CD4-positive, alpha-beta T cell (primary cell): ENCODE measurements at places on chromosomes 11 and 22.

DNA sequence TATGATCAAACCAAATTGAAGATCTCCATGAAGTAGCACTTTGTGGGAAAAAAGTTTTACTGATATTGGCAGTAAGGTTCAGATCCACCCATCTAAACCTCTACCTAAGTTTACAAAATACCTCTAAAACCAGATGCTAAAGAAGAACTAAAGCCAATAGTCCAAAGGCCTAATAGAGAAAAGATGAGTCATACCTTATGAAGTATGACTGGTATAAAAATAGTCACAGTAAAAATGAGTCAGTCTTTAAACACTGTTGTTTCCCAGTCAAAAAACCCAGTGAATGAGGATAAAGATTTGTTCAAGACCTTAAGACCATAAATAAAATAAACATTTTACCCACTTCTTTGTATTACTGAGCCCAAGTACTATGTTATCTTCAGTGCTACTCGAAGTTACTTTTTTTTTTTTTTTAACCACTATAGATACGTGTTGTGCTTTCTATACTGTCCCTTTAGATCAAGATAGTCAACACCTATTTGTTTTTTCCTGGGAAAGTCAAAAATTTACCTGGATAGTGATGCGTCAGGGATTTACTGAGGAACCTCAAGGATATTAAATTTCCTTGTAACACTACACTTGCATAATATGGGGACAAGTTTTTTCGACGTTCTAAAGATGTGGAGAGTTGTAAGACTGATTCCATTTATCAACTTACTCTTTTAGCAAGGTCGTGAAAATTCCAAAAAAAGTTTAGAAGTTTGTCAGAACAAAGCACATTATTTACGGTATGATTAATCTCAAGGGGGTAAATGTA, 87.3 kb downstream of the CCDC73 start:
- no peak for DNase-seq

DNA sequence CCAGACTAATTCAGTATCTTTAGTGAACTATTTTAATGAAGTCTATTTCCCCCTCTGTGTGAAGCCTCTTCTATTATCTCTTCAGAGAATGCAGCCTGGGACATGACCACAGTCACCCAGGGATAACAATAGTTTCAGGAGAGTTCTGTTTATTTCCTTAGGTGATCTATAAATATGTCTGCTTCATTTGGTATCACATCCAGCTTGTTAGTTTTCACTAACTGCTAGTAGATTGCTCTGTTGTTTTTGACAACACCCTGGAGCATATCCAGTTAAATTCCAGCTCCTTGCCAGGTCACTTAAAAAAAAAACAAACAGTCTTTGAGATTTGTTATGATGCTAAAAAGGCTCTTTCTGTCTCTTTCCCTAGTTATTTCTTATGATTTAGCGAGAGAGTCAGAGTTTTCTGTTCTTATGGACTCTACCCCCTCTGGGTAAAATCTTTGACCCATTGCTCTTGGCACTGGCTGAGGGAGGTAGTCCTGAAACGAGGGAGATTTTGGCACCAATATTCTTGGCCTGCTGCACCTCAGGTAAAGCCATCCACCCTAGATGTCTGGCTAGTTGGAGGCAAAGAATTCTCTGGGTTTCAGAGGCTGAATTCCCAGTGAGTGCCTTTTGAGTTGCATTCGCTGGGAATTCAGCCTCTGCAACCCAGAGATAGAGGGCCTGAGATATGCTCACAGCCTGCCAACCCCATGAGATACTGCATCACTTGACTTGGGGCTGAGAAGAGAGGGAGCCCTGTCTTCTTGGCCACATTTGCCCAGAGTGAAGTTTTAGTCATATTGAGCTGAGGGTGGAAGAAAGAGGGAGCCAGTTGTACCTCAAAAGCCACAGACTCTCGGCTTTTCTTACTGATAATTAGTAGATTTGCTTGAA, 159.1 kb downstream of the PGR start:
- DNase-seq, result no peak

- no peak for DNase-seq
Measured at GRCh38 chr11:61728940-61729219, 23.6 kb upstream of the MYRF start.

DNA sequence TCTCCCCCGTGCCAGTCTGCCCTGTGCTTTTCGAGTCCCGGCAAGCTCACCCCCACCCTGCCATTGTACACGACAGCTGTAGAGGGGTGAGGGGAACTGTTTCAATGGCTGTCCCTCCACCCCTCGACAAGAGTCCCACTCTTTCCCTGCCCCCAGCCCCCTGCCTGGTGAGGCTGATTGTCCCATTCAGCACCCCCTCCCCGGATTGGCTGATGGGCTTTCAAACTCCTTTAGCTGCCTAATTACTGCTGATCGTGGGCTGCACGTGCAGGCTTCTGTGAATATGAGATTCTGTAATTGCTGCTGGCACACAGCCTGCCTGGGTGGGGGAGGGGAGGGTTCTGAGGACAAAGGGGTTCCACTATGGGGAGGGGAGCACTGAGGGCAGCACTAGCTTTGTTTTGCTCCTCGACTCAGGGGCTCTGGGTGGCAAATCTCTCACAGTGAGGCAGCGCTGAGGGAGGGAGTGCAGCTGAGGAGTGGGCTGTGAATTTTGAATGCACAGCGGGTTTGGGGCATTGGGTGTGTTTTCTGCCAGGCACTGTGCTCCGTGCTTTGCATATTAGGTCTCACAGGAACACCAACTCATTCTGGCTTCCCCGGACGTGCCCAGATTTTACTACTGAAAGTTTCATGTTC, 42.6 kb upstream of the ACCSL start:
- DNase-seq, result no peak

GRCh38 chr22:46136486-46137217, 13.7 kb upstream of the PPARA start:
- no peak for DNase-seq

GRCh38 chr11:27444801-27445215, 27.8 kb downstream of the LGR4 start:
- DNase-seq, result no peak

- DNase-seq, result no peak
Measured at GRCh38 chr11:66448523-66448922, 9.9 kb upstream of the MRPL11 start.

DNA sequence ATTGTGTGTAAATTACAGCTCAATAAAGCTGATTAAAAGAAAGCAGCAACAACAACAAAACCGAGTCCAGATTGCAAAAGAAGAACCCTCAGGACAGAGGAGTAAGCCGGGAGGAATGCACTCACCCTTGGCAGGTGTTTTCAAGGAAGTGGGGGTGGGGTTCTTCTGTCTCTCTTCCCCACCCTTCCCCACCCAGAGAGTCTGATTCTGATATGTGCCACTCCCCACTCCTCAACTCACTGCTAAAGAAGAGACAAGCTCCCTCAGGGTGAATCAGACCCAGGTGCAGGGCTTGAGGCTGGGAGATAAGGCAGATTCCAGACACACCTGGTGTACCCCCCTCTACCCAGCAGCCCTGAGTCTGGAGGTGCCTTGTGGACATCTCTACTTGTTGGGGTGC, 38.4 kb upstream of the PHF21A start:
- DNase-seq, result no peak

DNA sequence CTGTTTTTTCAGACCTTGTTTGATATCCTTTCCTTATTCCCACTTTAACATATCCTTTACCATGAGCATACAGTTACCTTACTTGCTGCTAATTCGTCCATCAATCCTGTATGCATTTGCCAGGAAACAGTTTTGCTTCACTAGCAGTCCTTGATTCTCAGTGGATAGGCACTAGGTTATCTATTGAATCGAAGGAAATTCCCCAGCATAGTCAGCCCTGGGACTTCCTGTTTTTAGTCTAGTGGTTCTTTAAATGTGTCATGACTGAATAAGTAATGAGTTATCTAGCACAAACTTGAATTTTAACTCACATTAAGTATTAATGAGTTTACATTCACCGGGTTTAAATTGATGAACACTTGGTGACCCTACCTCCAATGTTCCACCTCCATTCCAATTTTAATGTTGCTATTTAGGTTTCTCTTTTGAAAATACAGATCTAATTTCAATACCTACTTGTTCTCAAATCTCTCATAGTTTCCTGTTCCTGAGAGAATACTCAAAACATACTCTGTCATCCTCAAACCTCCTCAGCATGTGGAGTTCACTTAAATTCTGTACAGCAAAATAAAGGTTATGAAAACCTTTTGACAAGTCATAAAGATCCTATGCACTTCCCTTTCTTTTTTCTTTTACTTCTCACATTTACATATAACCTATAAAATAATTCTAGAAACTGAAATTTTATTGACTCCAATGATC, 1375.1 kb upstream of the TENM4 start:
- DNase-seq, result no peak

DNA sequence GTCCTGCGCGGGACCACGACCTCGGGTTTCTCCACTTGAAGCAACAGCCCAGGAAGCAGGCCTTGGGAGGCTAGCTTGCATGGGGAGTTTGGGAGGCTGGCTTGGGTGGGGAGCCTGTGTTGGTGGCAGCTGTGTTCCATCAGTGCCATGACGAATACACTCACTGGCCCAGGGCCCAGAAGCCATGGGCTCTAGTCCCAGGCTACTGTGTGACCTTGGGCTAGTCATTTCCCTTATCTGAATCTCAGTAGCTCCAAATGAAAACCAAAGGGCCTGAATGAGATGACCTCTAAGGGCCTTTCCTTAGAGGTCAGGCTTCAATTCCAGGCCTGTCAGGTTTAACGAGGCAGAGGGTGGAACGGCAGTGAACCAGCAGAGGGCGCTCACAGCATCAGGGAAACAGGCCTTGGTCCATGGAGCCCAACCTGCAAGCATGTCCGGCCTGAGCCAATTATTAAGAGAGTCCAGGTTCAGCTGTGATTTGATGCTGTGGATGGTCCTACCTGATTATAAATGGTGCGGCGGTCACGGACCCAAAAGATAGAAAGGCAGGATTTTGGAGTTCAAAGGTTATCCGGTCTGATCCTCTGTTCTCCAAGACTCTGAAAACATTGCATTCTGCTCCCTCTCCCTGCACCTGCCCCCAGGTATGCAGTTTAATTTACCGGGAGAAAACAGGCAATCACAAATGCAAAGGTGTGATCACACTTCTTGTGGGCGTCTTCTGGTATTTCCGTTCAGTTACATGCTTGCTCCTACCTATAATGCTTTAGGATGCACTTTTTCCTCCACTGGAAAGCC, 15.9 kb downstream of the PTPN5 start:
- peak; percentile 23 for DNase-seq

DNA sequence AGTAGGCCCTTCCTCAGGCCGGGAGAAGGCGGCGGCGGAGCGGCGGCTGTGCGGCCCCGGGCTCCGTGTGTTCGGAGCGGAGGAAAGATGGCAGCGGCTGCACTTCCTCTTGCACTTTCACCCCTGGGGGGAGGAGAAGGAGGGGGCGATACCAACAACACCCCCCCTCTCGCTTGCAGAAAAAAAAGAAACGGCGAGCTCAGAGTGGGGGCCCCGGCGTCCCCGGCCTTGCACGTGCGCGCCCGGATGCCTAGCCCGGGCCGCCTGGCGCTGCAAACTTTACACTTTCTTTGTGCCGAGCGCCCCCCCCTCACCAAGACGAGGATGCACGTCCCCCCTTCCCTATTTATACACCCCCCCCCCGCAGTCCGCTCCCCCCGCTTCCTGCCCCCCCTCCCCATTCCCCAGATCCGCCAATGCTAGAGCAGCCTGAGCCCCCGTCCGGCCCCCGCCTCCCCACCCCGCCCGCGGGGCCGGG, at the start of gene PATZ1:
Gene PATZ1 (minus strand): TSS at position 92 of the 478 bp plus-strand sequence. CDS start 744 bp downstream, outside the sequence.
- peak; percentile 92 for DNase-seq

GRCh38 chr22:42076764-42077485, 2.6 kb upstream of the SMDT1 start:
- DNase-seq, result no peak

DNA sequence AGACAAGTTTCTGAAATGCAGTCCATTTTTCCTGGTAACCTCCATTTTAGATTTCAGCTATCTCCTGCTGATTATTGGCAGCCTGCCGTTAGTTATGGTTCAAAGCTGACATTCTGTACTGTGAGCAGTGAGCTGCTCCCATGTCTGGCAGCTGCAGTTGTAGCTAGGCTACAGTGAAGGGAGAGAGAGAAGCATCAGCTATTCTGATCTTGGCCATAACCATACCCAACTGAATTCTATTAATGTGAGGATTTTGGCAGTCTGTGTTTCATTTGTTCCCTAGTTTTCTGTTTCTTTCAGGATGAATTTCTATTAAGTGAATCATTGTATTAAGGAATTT, 33.4 kb downstream of the SIK2 start:
- DNase-seq, result no peak

DNA sequence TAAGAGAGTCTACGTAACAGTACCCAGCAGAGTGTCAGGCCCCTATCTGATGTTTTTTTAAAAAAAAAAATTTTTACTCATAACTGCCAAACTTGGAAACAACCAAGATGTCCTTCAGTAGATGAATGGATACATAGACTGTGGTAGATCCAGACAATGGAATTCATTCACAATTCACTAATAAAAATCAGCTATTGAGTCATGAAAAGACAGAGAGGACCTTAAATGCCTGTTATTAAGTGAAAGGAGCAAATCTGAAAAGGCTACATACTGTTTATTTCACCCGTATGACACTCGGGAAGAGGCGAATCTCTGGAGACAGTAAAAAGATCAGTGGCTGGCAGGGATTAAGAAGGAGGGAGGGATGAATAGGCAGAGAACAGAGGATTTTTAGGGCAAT, 541.4 kb upstream of the TENM4 start:
- no peak for DNase-seq

DNA sequence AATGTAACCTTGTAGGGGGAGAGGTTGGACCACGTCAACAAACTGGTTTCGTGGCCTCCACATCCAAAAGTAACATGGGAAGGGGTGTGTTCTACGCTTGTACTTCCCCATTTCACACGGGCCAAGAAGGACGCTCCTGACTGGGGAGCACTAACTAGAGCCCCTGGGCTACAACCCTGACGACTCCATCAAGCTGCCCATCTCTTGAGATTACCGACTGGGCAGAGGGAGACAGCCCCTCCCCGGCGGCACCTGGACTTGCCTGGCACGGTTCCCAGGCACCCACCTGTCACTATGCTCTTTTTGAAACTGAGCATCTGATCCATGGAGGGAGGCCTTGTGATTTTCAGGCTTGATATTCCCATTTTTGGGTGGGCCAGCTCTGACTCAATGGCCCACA, 68.5 kb downstream of the SHANK2 start:
- no peak for DNase-seq

DNA sequence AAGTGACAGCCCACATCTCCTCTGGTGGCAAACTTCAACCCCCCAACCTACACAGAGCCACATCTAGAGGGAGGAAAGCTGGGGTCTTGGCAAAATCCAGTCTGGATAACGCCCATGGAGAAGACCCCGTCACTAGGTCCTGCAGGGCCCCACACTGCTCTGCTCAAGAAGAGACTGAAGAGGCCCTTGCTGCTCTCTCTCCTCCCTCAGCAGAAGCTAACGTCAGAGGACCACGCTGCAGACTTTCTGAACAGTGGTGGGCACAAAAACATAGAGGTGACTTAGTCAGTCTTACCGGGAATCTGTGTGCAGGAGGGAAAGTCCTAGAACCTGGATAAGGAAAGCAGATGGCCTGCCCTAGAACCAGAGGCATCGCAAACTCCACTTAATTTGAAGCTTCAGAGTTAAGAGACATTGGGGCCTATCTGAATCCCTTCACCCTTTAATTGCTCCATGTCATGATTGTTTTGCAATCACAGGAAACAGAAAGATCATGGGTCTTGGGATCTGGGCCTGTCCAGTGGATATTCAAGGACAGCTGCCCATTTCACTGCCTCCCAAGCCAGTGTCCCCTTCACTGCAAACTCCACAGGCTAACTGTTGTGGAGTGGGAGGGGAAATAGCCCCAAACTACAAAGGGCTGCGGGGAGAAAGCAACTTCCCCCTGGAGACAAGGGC, 1.7 kb downstream of the DKK3 start:
- DNase-seq, result no peak

- DNase-seq, result peak; percentile 20
Measured at GRCh38 chr22:20803696-20804324, 29.9 kb downstream of the SERPIND1 start.

- DNase-seq, result no peak
Measured at GRCh38 chr11:129967996-129968395, 34.6 kb downstream of the PRDM10 start.

GRCh38 chr11:34826384-34826726, 89.8 kb downstream of the APIP start:
- DNase-seq, result no peak
